ENCODE measurements at places on chromosomes 11 and 22.

DNA sequence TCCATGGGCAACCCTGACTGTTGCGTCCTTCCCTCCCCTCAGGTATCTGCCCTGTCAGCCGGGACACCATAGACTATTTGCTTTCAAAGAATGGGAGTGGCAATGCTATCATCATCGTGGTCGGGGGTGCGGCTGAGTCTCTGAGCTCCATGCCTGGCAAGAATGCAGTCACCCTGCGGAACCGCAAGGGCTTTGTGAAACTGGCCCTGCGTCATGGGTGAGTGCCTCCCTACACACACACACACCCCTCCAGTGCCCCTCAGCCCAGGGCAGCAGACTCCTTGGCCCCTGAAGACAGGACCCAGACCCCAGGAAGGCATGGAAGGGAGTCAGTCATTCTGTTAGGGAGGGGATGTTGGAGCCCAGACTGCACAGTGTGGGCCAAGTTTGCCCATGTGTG lies 17.9 kb upstream of the UVRAG start:
- no peak for DNase-seq

DNA sequence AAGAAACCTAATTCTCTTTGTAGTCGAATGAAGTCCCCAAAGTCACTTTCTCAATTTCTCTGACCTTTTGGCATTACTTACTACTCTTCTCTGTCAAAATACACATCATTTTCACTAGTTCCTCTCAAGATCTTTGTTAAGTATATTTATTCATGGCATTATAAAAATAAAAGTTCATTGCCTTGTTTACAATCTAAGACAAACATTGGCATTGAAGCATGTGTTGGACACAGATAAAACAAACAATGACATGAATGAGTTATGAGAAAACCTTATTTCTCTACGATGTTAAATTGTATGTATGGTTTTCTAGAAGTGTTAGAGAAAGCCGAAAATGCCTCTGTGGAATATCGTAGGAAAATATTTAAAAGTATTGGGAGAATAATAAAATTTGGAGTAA lies 8.6 kb upstream of the OR51G1 start:
- no peak for DNase-seq

GRCh38 chr22:27780161-27780575 lies 21.4 kb downstream of the MN1 start:
- no peak for DNase-seq

GRCh38 chr11:62054484-62055121 lies 69.2 kb upstream of the INCENP start:
- DNase-seq = peak; percentile 52

DNA sequence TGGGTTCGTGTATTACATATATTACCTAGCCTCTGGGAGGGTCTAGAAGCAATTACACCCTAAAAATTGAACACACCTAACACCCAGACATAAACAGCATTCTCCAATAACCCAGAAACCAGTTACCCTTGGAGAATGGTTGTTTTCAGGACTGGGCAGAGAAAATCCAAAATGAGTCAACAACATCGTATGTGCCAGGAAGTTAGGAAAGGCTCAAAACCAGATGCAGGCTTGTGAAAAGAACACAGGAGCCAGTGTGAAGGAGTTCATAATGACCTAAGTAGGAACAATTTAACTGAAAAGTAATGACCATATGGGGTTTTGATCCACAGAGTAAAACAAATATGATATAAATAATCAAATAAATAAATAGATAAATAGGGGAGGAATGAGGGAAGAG lies 5.1 kb upstream of the CLPB start:
- no peak for DNase-seq

DNA sequence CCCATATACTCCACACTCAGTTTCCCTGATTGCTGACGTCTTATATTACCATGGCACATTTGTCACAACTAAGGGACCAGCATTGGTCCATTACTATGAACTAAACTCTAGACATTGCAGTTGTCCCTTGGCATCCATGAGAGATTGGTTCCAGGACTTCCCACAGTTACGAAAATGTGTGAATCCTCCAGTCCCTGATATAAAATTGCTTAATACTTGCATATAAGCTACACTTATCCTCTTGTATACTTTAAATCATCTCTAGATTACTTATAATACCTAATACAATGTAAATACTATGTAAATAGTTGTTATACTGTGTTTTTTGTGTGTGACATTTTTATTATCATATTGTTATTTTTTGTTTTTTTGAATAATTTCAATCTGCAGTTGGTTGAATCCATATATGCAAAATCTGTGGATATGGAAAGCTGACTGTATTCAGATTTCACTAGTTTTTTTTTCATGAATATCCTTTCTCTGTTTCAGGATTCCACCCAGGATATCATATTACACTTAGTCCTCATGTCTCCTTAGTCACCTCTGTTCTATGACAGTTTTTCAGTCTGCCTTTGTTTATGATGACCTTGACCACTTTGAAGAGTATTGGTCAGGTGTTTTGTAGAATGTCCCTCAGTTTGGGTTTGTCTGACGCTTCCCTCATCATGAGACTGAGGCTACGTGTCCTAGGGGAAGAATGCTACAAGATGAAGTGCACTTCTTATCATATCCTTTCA lies 55.3 kb downstream of the INSC start:
- DNase-seq = no peak

GRCh38 chr11:105229761-105230160 lies 90.2 kb upstream of the CARD18 start:
- no peak for DNase-seq

- DNase-seq = no peak
Observed at GRCh38 chr11:79150320-79150719, 290.5 kb downstream of the TENM4 start.

DNA sequence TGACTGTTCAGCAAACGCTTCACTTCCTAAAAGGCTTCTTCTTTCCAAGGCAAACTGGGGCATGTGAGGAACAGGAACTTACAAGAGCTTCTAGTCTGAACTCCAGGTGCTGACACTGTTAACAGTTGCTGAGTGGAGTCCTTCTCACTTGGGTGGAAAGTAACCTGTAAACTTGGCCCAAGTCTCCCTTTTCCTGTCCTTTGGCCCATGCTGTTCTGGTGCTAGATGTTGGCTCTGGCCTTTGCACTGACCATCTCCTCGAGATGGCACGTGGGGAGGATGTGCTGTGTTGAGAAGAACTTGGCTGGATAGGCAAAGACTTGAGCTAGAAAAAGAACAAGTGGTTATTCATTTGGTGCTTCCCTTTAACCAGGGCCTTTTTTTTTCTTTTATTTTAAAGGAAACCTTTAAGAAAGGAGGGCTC lies 53.6 kb downstream of the PTPRJ start:
- no peak for DNase-seq

DNA sequence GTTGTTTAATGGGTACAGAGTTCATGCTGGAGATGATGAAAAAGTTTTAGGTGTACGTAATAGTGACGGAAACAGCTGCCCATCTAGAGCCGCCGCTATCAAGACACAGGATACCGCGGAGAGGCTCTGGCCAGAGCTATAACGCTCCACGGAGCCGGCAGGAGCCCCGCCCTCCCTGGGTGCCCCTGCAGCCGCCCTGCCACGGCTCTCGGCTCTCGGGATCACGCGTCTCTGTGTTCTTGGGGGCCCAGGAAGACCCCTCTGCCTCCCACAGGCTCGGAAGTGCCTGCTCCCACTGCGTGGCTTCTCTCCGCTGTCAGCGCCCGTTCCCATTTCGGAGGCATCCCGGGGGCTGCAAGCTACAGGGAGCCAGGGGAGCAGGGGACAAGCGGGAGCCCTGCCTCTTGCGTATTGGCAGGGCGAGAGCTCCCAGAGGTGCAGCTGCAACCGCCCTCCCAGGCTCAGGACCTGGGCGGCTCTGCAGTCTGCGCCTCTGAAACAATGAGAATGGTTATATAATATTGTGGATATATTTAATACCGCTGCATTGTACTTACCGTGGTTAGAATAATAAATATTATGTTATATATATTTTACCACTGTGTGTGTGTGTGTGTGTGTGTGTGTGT lies 13.7 kb downstream of the GLYATL2 start:
- no peak for DNase-seq

DNA sequence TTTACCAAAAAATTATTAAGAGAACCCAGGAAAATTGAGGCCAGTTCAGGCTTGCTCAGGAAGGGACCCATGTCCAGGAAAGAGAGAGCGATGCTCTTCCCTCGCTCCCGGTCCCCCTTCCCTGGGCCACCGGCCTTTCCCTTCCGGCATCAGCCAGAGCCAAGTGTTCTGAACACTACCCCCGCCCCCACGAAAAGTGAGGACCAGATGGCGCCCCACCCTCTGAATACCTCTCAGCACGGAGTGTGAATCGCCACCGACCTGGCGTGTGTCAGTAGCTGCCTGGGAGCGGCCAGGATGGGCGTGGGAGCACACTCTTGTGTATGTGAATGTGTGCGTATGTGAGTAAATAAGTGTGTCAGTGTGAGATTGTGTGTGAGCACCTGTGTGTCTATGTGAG lies 20.2 kb downstream of the RPS6KA4 start:
- peak; percentile 27 for DNase-seq

GRCh38 chr11:48055292-48056132 lies 75.2 kb downstream of the PTPRJ start:
- DNase-seq = no peak

- no peak for DNase-seq
Observed at GRCh38 chr11:47359586-47359985, 7.1 kb upstream of the MYBPC3 start.

GRCh38 chr11:122664188-122664587 lies 8.7 kb downstream of the UBASH3B start:
- DNase-seq = peak; percentile 56

DNA sequence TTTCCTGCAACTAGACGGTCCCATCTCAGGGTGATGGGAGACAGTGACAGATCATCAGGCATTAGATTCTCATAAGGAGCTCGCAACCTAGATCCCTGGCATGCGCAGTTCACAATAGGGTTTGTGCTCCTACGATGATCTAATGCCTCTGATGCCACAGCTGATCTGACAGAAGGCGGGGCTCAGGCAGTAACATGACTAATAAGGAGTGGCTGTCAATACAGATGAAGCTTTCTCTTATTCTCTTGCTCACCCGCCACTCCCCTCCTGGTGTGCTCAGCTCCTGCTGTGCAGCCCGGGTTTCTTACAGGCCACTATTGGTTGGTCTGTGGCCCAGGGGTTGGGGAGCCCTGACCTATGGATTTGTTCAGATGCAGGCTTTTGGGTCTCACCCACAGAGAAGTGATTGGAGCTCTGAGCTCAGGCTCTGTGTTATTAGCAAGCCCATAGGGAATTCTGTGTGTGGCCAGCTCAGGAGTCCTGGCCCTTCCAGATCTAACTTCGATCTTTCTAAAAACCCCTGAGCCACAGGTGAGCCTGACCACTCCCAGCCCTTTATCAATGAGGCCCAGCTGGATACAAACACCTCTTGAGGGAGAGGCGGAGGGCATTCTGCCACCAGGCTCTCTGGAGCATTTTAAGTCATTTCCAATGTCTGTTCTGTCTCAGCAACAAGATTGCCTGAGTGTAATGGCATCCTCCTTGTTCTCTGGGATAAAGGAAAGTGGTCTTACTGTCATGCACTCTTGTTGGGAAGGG lies 351.8 kb downstream of the BUD13 start:
- no peak for DNase-seq

- no peak for DNase-seq
Observed at GRCh38 chr11:28900427-28900826, 792.2 kb downstream of the METTL15 start.

DNA sequence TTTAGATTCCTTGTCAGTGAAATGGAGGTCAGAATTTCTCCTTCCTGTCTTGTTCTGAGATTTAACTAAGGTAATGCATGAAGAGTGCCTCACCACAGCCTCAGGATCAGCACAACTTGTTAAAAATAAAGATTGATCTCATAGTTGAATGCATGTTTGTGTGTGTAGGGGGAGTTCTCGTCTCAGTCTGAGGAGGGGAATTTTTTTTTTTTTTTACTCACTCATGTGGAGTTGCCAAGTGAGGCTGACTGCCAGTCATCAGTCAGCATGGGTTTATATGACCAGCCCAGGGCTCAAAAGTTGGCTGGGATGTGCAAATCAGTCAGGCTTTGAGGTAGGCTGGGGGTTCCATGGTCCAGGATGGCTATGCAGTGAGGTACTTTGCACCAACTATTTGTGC lies 113.2 kb downstream of the FANCF start:
- no peak for DNase-seq

DNA sequence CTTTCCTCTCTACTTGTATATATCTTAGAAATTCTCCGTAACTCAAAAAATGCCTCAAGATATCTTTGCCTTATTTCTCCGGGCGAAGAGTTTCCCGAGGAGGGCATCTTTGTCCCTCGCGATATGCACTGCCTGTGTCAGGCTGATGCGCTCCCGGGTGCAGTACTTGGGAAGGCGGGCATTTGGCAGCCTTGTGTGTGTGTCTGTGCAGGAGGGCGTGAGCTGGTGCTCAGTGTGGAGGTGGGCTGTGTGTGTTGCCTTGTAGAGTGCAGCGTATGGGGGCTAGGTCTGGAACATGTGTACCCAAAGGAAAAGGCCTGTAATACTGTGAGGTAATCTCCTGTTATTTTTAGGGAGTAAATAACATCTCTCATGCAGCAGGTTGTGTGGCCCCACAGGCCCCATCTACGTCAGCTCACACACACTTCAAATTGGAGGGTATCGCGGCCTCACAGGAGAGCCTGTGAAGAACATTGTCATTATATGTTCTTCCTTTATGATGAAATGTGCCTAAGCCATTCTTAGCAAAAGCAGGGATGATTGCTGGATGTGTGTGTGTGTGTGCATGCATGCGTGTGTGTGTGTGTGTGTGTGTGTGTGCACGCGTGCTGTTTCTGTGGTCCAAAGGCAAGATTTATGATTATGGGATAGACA lies 77.5 kb downstream of the KCNJ1 start:
- DNase-seq = no peak

- DNase-seq = peak; percentile 96
Observed at GRCh38 chr11:35615921-35616900, 2.0 kb upstream of the FJX1 start.

GRCh38 chr22:42116848-42117424 lies 13.7 kb downstream of the CYP2D6 start:
- no peak for DNase-seq

DNA sequence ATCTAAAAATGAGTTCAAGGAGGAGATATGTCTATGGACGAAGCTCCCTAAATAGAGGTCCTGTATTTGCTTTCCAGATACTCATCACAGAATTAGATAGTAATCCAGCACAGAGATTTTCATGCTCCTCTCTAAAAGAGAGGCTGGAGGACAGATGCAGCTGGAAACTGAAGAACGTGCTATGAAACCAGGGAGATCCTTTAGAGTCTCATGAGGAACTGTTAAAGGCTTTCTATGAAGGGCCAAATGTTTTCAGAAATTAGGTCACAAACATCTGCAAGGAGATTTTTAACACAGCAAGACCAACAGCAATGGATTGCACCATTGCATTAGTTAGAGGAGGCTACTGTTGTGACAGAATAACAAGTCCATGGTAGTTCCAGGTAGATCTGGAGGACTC lies 95.6 kb upstream of the ARHGAP20 start:
- DNase-seq = no peak

- DNase-seq = peak; percentile 76
Observed at GRCh38 chr11:62108017-62108750, 15.6 kb upstream of the INCENP start.

DNA sequence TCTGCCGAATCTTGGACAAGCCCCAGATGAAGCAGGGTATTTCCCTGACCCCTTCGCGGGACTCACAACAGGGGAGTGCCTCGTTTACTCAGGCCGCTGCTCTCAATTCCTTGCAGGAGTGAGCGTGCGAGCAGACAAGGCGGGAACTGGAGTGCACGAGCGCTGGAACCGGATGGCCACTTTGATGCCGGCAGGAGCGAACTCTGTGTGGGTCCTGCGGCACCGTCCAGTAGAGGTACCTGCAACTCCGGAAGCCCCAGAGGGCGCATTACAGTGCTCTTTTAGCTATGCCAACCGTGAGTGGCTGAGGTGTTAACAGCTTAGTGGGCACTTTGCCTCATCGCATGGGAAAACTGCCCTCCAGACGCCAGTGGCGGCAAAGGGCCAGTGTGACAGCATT lies 182.3 kb upstream of the ANO3 start:
- DNase-seq = no peak

Measured in NCI-H2171 treated with DMSO at 0.1 percent for 48 hours (cell line).